ENCODE measurements at places on chromosomes 16 and 17.

GRCh38 chr16:10870137-10870776, 6.7 kb upstream of the CIITA start:
- no peak for DNase-seq

DNA sequence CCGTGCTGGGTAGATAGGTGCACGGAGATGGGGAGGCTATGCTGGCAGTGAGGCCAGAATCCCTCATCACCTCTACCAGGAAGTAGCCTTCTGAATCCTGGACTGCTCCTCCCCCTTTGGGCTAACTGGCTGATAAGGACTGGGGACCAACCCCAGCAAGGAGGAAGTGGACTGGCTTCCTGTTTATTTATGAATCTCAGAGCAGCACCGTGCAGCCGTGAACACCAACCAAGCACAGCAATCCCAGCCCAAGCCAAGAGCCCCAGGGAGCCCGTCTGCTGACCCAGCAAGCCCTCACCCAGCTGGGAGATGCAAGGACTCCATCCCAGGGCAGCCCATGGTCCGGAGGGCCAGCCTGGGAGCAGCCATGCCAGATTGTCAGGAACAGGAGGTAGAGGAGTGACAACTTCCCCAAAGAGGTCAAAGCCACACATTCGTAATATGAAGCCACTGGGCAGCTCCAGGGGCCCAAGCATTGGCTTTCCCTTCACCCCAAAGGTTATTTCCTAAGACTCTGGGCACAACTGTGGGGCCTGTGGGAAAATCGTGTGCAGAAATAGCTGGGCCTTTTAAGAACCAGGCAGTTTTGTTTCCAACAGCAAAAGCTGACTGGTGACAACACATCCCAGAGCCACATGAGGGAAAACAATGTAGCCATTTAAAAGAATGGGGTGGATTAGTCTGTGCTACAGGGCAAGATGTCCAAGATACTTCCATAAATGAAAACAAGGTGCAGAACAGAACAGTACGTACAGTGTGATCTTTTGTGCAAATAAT, 23.9 kb downstream of the PHB1 start:
- no peak for DNase-seq

DNA sequence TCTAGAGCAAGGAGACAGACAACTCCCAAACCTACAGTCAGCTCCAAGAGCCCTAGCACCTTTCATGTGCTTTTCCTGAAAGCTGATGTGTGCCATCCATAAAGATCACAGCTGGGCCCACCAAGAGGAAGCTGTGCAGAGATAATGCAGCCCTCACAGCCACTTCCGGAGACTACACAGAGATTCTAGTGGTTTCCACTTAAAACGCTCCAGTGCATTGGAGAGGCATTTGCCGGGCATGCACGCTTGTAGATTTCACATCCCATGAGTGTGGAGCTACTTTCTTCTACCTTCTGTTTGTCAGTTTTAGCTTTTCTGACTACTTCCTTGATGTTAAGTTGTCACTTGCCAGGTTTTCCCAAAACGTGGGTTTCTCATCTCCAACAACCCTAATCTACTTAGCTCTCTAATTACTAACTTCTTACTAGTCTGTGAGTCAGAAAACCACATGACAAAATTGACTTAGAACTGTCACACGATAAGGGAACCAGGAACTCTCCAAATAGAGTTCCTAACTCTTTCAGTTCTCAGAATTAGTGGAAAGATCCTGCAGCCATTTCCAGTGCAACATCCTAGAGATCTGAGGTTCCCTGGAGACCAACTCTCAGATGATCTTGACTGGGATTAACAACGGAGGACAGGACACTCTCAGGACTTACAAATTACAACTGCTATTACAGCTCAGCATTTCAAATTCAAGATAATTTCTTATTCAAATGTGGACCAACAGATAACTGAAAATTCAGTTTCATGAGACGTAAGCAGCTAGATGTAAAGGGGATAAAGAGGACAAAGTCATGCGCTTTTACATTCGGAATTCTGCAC, 28.6 kb downstream of the PMP22 start:
- DNase-seq = no peak

- no peak for DNase-seq
Measured at GRCh38 chr16:50434872-50435478, 66.2 kb upstream of the BRD7 start.

DNA sequence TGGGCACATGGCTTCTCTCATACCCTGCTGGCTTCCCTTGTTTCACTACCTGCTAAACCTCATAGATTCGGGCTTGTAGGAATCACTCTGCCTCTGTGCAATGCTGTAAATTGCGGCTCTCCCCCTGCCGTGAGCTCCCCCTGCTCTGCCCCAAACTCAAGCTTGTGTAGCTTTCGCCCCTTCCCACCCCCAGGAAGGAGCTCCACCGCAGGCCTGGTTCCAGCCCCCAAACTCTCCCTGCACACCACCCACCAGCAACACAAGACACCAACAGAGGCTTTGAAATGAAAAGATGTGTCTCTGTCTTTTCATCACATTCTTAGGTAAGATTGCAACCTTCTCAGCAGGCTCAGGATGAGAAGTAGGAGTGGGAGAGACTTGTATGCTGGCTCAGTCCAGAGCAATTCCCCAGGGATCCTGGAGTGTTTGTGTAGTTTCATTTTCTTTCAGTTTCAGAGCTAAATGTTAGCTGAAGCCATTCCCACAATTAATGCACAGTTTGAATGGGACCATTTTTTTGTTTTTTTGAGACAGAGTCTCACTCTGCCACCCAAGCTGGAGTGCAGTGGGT, 14.2 kb downstream of the CX3CL1 start:
- DNase-seq = no peak

DNA sequence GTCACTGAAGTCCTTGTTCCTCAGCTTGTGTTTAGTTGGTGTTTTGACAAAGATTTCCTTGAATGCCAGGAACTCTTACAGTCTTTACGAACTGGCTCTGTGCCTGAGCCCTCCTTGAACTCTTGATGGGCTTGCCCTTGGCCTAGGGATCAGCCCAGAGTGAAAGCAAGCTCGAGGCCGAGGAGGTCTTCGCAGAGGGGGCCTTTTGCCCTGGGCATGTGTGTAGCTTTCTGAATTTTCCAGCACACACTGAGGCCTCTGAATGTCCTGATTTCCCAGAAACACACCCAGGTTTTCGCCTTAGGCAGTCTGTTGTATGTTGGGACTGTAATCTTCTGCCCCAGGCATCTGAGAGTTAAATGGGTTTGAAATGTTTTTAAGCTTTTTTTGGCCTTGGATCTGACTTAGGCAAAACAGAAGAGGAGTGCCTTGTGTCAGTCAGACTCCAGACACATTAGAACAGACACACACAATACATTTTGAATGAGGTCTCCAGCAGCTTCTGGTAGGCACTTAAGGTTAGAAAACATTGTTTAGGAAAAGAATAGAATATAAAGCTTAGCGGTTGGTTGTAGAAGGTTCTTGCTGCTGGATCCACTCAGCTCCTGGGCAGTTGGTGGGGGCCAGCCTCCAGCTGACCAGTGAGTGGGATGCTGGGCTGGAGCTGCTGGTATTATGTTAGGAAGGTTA, 17.1 kb downstream of the FOXK2 start:
- no peak for DNase-seq

DNA sequence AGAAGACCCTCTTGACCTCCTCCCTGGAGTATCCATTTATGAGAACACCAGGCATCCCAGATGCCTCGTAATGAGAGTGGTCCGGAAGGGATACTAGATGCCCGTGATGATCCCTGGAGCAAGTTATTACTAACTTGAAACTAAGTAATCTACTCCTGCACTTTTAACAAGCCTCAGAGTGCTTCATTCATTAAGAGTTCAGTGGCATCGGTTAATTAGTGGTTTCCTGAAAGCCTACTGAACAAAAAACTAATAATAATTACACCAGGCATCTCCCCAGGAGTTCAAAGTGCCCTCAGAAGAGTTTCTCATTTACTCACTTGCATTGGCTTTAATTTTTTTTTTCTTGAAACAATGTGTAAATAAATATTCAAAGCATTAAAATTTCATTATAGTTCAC, 22.2 kb downstream of the ZNF75A start:
- no peak for DNase-seq

GRCh38 chr16:52451971-52452421, 94.9 kb downstream of the TOX3 start:
- no peak for DNase-seq

DNA sequence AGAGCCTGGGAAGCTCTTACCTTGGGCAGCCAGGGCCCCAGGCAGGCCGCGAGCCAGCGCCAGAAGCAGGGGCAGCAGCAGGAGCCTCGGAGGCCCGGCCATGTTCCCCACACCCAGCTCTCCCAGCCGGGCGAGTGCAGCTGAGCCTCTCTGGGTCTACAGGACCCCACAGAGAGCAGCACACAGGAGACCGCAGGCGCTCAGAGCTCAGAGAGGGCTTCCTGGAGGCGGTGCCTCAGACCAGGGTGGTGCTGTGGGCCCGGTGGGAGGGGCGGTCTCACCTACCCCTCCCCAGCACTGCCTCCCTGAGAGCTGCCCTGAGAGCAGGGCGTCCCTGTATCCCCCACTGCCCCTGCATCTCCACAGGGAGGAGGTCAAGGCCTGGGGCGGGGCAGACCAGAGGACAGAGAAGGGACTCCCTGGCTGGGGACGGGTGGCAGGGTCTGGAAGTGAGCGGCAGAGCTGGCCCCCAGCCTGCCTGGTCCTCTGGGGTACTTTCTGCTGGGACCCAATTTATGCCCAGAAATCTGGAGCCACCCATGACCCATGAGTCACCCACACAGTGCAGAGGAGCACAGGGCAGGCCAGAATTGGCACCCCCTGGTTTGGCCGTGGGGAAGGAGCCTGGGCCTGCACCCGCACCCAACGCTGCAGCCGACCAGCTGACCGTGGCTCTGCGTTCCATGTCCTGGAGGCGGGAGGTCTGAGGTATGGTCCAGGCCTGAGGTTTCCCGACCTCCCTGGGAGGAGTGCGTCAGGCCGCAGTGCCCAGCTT, at the start of gene CD7:
CD7 (minus strand) TSS at position 215 of the 775 bp plus-strand sequence; CDS start at position 102, 113 bp downstream.
- no peak for DNase-seq

- DNase-seq = peak; percentile 31
Measured at GRCh38 chr17:46194393-46195216, 1.4 kb upstream of the KANSL1 start.

DNA sequence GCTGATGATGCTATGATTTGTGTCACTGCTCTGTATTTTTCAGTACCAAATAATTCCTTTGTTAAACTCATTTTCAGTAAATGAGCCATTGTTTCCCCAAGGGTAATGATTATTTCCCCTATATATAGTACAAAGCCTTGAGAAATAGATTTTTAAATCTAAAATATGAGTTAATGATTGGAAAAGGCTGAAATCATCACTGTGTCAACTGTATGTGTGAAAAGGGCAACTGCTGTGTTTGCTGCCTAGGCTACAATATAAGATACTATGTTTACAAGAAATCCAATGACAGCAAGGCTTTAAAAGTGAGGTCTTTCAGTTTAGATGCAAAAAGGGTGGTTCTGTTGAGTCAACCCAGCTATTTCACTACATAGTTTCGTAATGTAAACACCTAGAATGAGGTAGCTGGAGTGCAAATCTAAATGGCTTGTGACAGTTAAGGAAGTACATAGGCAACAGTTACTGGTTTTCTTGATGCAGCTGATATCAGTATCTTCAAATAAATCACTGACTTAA, 15.3 kb downstream of the NLK start:
- DNase-seq = peak; percentile 49

DNA sequence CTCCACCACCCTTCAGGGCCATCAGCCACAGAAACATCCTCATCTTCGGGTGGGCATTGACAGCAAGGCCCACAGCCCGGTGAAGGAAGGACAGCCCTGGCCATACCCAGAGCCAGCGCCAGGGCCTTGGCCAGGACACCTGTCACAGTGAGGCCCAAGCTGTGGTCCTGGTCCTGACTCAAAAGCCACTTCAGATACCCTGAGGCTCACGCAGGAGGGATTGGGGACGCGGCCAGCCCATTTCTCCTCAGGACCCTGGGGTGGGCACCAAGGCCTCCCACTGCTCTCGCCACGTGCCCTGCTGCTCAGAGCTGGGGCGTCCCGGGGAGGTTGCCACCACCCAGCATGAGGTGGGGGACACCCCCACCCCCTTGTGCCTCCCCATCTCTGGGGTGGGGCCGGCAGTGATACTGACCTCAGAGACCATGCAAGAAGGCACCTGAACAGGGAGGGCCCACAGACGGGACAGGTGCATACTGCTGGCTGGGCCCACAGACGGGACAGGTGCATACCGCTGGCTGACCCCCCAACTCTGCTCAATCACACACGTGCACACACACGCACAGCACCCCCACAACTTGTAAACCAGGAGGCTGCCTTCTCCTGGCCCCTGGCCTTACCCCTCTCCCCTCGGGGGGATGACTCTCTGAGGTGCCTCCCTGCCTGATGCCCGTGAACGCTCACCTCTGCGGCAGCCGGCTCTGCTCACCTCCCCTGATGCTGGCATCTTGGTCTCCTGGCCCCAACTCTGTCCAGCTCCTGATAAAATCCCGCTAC, 14.2 kb downstream of the SLC7A5 start:
- DNase-seq = no peak

DNA sequence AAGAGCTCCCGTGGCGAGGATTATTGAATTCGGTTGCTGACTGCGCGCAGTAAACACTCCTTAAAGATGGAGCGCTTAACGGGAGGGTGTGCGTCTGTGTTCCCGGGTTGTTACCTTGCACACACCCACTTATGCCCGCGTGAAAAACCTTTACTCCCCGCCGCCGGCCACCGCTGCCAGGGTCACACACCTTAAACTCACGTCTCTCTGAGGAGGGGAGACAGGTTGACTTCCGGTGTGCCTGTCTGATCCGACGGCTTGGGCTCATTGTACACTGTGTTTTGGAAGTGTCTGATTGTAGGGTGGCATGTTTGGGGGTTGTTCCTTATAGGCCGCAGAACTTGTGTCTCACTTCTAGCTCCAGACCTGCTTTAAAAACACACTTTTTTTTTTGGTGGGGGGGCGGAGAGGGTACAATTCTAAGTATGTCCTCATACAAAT, 66.8 kb downstream of the KPNA2 start:
- no peak for DNase-seq

DNA sequence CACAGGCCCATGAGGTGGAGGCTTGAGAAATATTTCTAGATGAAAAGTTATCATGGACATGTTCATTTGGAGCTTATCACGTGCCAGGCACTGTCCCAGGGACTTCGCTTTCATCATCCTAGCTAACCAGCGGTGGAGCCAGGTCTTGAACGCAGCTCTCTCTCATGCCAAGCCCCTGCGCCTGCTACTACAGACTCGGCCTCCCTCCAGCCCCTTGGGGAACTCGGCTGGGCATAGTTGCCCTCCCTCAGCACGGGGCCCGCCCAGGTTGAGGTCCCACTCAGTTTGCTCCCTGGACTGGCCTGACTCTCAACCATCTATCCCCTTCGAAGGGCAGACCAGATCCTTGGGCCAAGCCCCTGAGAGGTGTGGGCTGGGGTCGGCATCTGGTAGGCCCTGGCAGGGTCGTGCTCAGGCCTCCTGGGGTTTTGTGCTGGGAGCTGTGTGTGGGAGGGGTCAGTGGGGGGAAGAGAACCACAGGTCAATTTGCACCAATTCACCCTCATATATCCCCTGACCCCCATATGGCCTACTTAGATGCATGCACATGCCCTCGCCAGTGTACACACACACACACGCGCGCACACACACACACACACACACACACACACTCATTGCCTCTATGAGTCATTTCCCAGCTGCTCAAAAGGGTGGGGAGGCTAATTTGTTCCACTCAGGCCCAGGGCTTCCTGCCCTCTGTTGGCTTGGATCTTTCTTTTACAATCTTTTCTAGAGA, 12.1 kb upstream of the SCN4A start:
- peak; percentile 87 for DNase-seq

GRCh38 chr16:79134300-79134699, 466.2 kb downstream of the MAF start:
- no peak for DNase-seq

GRCh38 chr17:68398691-68399637, 58.3 kb downstream of the WIPI1 start:
- DNase-seq = peak; percentile 71

All from HFFc6 (cell line).